ENCODE measurements at places on chromosomes 3 and 15. TPM values are rescaled to one million over a fixed set of nuclear protein-coding genes. Genes with fewer than 3 reads are reported as not detected.

UROC1 gene
- total RNA-seq: not detected

- DNase-seq: no peak
- no peaks in the 10 kb centered on the region for H3K4me1 ChIP-seq
- no peaks in the 10 kb centered on the region for H3K27me3 ChIP-seq
- H3K36me3 ChIP-seq: no peaks in the 10 kb centered on the region
- H3K27ac ChIP-seq: no peak overlapping the region
These were observed 417.0 kb downstream of the ROBO2 start for GRCh38 chr3:77456906-77457305.

GRCh38 chr3:112786002-112786590, 60.6 kb downstream of the CD200R1L start:
- no peak for DNase-seq
- H3K27me3 ChIP-seq: no peaks in the 10 kb centered on the region
- H3K27ac ChIP-seq: no peak overlapping the region
- no peaks in the 10 kb centered on the region for H3K36me3 ChIP-seq
- no peaks in the 10 kb centered on the region for H3K4me1 ChIP-seq

GRCh38 chr3:155658671-155659261, 86.1 kb downstream of the PLCH1 start:
- no peak for DNase-seq
- H3K27me3 ChIP-seq: no peaks in the 10 kb centered on the region
- H3K4me3 ChIP-seq: no peak overlapping the region
- H3K36me3 ChIP-seq: no peaks in the 10 kb centered on the region

GRCh38 chr3:78979028-78979427, 788.8 kb downstream of the ROBO1 start:
- H3K36me3 ChIP-seq: no peaks in the 10 kb centered on the region
- DNase-seq: no peak
- no peak overlapping the region for H3K4me3 ChIP-seq
- no peaks in the 10 kb centered on the region for H3K27me3 ChIP-seq
- no peak overlapping the region for H3K27ac ChIP-seq
- H3K4me1 ChIP-seq: no peaks in the 10 kb centered on the region
